Stimulated activated CD8-positive, alpha-beta memory T cell treated with anti-CD3 and anti-CD28 coated beads, Interleukin-7, amount 100 ng/mL, for 24 hours (primary cell): ENCODE measurements at places on chromosomes 3 and 15.

- DNase-seq = no peak
Measured at GRCh38 chr3:41176596-41176995, 22.7 kb upstream of the CTNNB1 start.

DNA sequence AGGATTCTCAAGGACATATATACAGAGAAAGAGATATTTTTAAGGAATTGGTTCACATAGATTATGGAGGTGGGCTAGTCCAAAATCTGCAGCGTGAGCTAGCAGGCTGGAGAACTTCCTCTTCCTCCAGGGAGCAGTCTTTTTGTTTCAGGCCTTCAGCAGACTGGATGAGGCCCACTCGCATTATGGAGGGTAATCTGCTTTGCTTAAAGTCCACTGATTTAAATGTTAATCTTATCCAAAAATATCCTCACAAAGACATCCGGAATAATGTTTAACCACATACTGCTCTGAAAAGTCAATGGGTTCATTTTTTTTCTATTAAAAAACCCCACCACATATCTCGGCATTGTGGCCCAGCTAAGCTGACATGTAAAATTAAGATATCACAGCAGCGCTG lies 22.2 kb upstream of the NRROS start:
- DNase-seq = no peak

DNA sequence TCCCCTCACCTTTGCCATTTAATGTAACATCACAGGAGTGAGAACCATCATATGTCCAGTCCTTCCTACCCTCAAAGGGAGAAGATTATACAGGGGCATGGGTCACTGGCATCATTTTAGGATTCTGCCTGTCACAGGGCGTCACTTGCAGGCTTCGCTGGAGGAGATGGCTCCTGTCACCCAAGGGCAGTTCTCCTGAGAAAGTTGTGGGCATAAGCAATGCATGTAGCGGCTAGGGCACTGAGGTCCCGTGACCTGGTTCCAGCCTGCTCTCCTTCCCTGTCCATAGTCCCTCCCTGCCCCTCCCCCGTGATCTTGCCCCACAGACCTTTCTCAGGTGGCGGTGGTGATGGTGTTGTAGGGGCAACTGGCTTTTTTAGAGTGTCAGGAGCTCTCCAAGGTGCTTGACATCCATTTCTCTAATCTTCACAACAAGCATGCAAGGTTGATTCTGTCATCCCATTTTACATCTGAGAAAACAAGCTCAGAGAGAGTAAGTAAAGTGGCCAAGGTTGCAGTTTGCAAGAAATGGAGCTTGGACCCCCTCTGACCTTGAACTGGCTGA lies 241.5 kb upstream of the CTDSPL start:
- DNase-seq = no peak

DNA sequence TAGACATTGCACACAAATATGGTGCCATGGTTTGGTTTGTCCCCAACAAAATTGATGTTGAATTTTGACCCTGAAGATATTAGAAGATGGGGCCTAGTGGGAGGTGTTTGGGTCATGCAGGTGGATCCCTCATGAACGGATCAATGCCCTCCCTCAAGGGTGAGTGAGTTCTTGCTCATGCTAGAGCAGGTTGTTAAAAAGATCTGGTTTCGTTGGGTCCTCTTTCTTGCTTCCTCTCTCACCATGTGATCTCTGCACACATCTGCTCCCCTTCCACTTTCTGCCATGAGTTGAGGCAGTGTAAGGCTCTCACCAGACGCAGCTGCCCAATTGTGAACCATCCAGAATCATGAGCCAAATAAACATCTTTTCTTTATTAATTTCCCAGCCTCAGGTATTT lies 87.8 kb upstream of the MDFIC2 start:
- DNase-seq = no peak

- DNase-seq = no peak
Measured at GRCh38 chr3:141052201-141053069, 1.3 kb downstream of the SPSB4 start.

DNA sequence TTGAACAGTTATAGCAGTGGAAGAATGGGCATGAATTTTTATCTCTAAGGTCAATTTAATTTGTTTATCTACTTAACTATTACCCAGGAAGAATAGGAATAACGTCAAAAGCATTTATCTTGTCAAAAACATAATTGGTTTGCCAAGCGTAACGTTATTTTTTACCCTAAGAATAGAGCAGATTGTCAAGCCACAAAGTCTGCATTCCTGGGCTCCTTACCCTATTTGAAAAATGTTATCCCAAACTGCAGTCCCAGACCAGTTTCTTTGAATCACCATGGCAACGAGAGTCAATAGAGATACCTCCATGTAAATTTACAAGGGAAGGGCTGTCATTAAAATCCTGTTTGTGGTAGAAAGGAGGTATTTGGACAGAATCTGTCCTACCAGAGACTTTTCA lies 61.1 kb downstream of the CPNE4 start:
- no peak for DNase-seq

DNA sequence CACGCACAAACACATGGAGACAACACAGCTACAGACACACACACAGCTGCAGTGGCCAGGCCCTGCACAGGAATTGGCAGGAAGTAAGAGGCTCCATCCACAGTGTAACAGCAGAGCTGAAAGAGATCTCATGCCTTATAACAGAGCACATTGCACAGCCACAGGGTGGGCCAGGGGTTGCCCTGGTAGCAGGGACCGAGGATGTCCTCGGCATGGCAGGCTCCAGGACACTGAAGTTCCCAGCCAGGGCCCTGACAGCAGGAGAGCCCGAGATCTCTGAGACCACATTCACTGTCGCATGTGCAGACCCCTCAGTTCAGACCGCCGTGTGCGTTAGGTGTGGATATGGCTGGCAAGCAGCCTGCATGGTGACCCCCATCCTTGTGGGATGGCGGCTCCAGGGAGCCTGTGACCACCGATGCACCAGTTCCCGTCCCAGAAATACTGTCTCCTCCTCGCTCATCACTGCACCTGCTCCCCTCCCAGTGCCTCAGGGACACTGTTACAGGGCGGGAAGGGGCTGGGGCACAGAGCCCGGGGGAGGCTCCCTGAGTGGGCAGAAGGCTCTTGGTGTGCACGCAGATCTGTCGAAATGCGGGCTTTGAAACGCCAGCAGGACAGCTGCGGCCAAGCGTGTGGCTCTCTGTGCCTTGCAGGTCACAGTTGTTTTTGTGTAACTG lies 1.5 kb upstream of the OCA2 start:
- no peak for DNase-seq

DNA sequence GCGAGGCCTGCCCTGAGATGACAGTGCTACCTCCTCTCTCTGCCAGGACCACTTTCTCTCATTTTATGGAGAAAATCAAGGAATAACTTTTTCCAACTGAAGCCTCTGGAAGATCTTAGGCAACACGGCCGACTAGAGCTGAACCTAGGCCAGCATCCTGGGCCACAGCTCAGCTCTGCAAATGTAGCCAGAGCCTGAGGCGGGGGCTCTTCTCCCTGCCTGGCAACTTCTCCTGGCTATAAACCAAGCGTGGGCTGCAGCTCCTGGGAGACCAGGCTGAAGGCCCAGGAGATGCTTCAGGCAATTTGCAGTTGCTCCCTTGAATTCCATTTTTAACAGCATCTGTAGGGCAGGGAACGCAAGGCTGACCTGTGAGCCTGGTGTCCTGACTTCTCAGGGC lies 74.9 kb downstream of the CEMIP start:
- no peak for DNase-seq

DNA sequence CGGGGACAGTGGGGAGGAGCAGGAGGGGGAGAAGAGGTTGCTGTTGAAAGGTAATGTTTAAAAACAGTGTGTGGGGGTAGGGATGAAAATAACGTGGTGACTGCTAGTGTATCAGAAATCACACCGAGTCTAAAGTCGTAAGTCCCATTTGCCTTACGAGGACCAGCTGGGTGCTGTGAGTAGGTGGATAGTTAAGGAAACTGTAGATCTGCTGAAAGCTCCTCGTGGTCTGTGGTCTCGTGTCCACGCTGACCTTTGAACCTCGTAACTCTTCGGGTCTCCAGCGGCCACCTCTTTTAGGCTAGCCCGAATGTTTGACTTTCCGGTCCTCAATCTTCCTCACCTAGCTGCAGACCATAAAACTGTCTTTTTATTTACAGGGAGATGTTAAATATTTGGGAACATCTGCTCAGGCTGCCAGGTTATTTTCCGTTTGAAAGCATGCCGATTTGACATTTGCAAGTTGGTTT lies 29.3 kb upstream of the ST3GAL6 start:
- DNase-seq = no peak

DNA sequence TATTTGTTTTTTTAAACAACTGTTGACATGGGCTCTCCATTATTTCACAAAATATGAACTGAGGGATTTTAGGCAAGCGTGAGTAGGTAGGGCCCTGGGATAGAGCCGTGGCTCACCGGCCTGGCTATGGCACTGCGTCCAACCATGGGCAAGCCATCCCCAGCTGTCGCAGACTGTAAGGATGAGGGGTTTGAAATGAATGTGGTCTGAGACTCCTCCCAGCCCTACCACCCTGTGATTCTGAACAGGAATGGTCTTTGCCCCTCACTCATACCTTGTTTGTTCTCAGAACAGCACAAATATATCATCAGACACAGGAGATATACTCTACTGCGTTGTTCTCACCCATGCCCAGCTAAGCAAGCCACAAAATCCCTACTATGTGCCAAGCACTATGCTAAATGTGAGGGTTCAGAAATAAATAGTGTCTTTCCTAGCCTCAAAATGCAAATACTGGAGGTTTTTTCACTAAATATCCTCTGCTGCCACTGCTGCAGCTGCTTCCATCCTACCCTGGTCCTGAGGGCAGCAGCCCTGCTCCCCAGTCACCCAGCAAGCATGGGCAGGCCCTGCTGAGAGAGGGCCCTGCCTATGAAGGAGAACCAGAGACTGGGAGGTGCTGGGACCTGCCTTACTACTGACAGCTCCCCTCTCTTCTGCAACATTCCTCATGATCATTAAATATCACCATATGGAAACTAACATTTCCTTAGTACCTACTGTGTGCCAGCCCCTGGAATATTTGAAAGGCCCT lies 102.8 kb downstream of the XXYLT1 start:
- no peak for DNase-seq

GRCh38 chr15:31471731-31472430 lies 145.2 kb downstream of the KLF13 start:
- no peak for DNase-seq

DNA sequence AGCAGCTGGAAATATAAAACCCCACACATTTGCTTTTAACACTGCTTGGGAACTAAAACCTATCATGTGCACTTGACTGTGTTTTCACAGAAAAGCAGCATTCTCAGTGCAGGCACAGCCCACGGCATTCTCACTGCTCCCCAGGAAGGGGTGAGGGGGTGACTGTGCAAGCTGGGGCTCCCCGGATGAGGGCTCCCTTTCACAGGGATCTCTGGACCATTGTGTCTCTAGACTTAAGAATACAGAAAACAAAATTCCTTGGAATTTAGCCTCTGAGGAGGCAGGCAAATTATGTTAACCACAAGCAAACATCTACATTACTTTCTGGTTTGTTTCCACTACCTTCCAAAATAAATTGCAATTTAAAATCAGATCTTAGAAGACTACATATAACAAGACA lies 100.3 kb downstream of the FSIP1 start:
- DNase-seq = no peak

DNA sequence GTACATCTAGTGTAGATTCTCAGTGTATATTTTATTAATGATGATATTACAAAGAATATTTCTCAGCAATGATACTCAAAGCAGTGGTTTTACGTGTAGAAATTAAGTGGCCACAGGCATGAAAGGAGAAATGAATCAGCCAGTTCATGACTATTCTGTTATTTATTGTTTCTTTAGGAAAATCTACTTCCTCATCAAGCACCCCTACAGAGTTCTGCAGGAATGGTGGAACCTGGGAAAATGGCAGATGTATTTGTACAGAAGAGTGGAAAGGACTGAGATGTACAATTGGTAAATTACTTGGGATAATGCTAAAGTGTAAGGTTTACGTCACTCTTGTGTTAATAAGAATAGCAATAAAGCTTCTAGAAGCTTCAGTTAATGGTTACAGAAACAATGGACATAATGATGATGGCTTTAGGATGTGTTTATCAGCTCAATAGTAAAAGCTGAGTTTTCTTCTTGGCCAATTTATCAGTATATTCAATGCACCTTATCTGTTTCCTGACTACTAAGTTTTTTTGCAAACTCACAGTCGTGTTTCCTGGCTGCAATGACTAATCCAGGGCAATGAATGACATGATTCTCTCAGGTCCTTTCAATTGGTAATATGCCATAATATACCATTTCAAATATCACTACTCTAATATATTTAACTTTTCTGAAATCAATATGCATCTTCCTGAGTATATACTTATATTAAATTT lies 20.2 kb downstream of the ADGRG7 start:
- no peak for DNase-seq

- DNase-seq = no peak
Measured at GRCh38 chr15:27855137-27855536, 244.0 kb downstream of the OCA2 start.

DNA sequence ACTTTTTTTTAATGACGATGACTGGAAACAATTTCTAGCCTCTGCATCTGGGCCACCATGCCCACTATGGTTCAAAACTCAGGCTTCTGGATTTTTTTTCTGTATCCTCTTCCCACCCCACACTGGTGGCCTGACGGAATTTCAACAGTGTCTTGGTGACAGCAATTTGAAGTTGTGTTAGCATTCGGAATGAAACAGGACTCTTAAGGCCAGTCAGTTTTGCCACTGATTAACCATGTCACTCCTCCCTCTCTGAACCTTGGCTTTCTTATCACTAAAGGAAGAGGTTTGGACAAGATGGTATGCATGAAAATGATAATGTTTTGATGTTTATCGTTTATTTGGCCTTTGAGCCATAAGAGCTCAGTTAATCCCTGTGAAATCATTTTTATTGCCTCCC lies 41.6 kb upstream of the BDH1 start:
- DNase-seq = no peak

DNA sequence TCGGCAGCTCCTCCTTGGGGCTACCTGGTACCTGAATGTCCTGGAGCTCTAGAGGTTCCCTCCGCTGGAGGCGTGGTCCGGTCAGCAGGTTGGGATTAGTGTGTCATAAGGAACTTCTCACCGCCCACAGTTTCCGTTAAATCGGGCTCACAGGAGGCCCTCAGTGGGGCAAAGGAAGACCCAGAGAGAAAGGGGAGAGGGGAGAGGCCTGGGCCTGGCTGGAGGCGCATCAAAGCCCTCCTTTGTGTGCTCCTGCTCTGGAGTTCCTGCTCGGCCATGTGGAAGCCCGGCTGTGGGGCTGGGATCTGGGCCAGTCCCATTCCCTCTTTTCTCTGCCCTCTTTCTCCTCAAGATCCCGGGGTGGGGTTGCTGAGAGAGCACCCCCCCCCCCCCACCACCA lies at the start of gene RLBP1:
RLBP1 (minus strand) TSS at position 37 of the 400 bp plus-strand sequence. CDS start 2,604 bp downstream, outside the sequence.
- DNase-seq = no peak

DNA sequence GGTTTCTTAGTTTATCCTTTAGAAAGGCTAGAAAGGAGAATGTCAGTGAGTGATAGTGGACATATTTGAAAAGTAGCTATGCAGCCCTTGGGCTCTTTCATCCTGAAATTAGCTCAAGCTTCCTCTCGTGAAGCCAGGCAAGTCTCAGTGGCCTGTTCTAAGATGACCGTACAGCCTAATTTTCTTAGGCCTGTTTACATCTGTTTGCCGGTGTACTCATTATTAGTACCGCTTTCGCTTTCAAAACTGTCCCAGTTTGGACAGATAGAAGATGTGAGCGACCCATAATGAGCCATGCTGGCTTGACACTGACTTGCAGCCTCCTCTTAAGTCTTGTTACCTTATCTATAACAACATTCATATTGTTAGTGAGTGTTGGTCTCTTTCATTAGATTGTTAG lies 5.7 kb upstream of the ARL14 start:
- no peak for DNase-seq

- no peak for DNase-seq
Measured at GRCh38 chr3:150346981-150347863, 60.9 kb upstream of the TSC22D2 start.

- no peak for DNase-seq
Measured at GRCh38 chr15:40010686-40011085, 28.3 kb downstream of the SRP14 start.
